ENCODE measurements at places on chromosomes 11 and 22. TPM values are rescaled to one million over a fixed set of nuclear protein-coding genes. Genes with fewer than 3 reads are reported as not detected.

Gene PKDREJ
- total RNA-seq: not detected

Gene GPHA2
- total RNA-seq: not detected

Gene TMA7B
- total RNA-seq: not detected

Gene RIBC2
- 1.7 TPM for total RNA-seq

Gene ZDHHC24
- 8.9 TPM for total RNA-seq

Gene ZNRF3
- 5.9 TPM for total RNA-seq

Gene OR2AG2
- 0.03 TPM for total RNA-seq

Gene CCDC89
- 0.51 TPM for total RNA-seq

Gene ZNF408
- total RNA-seq: 10.0 TPM

Gene MFNG
- total RNA-seq: 4.2 TPM

Gene WNT7B
- 41.8 TPM for total RNA-seq

Gene FGF3
- total RNA-seq: not detected

Gene APBB1
- 14.0 TPM for total RNA-seq

Gene MS4A3
- not detected for total RNA-seq

Gene CCDC73
- not detected for total RNA-seq

Gene APOBEC3H
- total RNA-seq: 0.39 TPM

Gene CHST1
- not detected for total RNA-seq

Gene RNF214
- 15.1 TPM for total RNA-seq

Gene ABTB2
- 0.99 TPM for total RNA-seq

Gene PLEKHA7
- total RNA-seq: 0.20 TPM

Measured in foreskin keratinocyte (primary cell).